ENCODE measurements at places on chromosomes 2 and 18.

DNA sequence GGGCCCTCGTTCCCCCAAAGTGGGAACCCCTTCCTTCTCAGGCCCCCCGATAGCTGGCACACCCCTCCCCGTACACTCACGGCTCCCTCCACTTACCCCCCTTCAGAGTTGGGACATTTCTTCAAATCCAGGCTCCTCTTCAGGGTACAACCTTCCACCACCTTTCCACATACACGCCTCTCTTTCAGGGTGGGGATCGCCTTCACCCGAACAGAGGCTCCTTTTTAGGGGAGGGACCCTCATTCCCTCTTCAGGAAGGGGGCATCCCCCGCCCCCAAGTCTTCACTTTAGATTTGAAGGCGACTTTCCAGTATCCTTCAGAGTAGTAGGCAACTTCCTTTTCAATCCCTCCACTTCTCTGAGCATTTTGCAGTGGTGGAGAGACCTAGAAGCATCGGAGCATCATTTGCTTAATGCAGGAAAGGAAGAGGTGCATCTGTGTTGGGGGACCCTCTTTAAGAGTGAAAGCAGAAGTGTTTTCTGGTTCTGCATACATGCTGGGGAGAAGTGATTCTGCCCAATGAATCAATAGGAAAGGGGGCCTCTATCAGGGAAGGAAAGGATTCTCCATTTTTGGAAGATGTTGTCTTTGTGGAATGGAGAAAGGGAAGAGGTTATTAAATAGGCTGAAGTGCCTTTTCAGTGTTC is 845 bp downstream of the EML4 start:
- no peak for DNase-seq

DNA sequence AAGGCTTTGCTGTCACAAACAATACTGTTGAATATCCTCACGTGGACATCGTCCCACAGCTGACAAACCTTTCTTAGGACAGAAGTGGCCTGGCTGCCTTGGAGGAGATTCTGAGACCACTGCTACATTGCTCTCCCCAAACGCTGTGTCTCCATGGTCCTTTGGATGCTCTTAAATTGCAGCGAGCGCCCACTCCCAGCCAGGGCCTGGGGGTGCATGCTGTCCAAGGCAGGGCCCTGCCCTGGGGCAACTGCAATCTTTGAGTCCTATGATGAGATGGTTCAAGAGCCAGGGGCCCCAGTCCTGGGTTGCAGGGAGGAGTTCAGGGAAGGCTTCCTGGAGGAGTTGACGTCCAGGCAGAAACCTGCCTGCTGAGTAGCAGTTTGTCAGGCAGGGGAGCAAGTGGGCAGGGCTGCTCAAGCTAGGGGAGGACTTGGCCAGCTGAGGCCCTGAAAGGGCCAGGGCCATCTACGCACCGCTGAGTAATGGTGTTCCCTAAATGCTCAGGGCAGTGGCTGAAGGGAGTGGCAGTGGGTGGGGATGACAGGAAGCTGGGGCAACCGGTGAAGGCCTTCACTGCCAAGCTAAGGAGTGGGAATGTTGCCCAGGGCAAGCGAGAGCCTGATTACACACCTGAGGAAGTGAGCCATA is 10.8 kb upstream of the SDC1 start:
- DNase-seq: no peak

GRCh38 chr18:63301434-63301833 is 18.1 kb downstream of the BCL2 start:
- no peak for DNase-seq

GRCh38 chr2:236241181-236242056 is 22.8 kb downstream of the ASB18 start:
- no peak for DNase-seq

- DNase-seq: no peak
These were observed 33.7 kb upstream of the TMEM177 start for GRCh38 chr2:119645173-119645855.

GRCh38 chr2:10089565-10090190 is 9.5 kb upstream of the CYS1 start:
- DNase-seq: no peak

GRCh38 chr2:232415138-232415690 is 8.6 kb downstream of the ALPG start:
- DNase-seq: no peak

DNA sequence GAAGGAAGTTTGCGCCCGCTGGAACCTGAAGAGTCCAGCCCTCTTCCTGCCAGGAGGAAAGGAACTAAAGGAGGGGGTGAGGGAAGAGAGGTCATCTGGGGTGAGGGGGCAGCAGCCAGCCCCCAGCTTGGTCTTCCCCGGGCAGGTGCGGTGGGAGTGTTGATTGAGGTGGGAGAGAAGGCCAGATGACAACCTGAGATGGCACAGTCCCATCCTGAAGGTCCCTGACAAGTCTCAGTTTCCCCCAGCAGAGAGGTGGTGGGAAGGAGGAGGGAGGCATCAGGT is 240.9 kb downstream of the HAUS1 start:
- DNase-seq: no peak

DNA sequence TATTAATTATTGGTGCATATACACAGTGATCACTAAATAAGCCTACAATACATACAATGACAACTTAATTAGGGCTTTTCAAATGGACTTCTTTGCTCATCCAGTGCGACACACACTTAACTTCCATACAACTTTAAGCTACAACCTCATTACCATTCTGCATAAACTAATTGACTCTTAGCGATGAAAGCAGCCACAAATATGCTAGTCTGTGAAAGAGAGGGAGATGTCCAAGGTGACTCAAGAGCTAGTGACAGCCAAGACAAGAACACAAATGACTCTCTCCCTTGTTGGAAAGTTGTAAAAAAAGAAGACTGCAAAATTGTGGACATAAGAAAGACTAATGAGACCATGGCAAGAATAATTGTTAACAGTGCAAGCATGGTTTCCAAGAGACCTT is 264.8 kb downstream of the ARHGAP15 start:
- no peak for DNase-seq

- DNase-seq: no peak
These were observed 105.6 kb downstream of the PRPF40A start for GRCh38 chr2:152611458-152612231.

DNA sequence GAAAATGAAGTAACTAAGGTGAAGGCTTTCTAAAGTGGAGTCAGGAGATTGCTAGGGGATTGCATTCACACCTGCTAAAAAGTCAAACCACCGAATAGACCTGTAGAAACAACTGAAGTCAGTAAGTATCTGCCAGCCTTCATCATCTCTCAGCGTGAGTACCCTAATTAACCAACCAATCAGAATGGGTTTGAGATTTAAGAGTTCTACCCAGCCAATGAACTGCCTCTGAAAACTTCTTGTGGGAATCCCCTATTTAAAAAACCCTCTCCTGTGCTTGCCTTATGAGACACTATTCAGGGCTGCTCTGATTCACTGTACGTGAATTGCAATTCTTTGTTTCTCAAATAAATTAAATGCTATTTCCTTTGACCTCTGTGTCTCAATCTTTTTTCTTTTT is 3.4 kb upstream of the FAM161A start:
- no peak for DNase-seq

DNA sequence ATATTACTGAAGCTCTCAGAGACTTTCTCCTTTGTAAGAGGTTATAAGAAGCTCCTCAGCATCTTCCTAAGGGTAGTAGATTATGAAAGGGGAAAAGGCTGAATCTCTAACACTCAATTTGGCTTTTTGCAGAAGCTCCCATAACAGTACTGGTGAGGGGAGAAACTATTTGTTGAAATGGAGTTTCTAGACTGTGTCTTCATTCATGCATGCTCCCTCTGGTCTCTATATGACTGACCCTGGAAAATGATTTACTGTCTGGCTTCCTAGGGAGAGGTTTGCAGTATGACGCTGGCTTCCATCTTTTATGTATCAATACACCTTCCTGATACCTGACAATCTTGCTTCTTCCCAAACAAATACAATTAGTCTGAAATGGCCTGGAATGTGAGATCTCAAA is 63.9 kb downstream of the LDAH start:
- DNase-seq: no peak

DNA sequence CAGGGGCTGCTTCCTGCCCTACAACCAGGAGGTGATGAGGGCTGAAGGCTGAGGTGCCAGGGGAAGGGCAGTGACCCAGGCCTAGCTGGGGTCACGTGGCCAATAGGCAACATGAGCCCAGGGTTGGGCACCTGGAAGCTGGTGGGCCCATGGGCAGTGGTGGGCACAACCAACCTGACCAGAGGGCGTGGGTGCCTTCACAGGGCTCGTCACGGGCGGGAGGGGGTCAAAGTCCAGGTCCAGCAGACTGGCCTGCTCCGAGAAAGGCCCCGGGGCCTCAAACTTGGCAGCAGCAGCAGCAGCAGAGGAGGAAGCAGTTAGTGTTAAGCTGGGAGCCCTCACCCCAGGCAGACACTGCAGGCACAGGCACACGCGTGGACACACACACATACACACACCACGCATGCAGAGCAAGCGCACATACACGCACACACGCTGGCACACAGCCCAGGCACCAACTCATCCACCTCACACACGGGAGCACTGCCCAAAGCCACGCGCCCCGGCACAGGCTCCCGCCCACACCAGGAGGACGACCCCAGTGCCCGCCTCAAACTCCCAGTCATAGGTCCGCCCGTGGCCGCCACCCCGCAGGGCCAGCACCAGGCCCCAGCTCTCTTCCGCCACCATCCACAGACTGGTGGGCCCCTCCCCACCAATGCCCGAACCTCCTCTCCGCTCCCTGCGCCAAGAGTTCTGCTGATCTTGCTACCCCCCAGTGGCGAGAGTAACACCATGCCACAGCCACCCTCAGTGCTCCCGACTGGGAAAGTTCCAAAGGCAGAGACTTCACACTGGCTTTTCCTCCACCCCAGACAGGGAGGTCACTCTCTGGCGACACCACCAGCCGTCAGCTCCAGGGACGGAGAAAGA is 53.0 kb downstream of the BIN1 start:
- peak; percentile 8 for DNase-seq

GRCh38 chr18:80022613-80023012 is 11.6 kb upstream of the RBFA start:
- DNase-seq: no peak

DNA sequence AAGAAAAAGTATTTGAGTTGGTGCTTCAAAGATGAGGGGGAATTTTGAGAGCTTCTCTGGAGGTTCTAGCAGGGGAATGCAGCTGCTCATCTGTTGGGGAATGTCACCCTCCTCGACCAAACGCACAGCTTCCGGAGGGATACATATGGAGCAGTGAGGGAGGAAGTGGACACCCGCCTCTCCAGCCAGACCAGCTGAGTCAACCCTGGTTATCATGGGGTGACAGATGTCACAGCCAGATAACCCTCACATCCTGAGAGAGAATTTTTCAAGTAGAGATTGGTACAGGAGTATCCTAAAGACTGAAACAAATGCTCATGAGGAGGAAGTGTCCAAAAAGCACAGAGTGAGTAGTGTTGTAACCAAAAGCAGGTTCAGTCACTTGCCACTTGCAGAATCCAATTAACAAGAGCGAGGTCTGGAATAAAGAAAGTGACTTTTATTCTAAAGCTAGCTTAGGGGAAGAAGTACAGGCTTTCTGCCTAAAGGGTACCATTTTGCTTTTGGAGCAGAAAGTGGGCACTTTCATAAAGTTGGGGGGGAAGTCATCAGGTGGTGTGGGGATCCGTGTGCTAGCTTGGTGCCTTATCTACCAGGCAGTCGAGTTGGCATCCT is 395.2 kb downstream of the RAD51AP2 start:
- no peak for DNase-seq

GRCh38 chr18:56096861-56097260 is 508.9 kb upstream of the TCF4 start:
- no peak for DNase-seq

DNA sequence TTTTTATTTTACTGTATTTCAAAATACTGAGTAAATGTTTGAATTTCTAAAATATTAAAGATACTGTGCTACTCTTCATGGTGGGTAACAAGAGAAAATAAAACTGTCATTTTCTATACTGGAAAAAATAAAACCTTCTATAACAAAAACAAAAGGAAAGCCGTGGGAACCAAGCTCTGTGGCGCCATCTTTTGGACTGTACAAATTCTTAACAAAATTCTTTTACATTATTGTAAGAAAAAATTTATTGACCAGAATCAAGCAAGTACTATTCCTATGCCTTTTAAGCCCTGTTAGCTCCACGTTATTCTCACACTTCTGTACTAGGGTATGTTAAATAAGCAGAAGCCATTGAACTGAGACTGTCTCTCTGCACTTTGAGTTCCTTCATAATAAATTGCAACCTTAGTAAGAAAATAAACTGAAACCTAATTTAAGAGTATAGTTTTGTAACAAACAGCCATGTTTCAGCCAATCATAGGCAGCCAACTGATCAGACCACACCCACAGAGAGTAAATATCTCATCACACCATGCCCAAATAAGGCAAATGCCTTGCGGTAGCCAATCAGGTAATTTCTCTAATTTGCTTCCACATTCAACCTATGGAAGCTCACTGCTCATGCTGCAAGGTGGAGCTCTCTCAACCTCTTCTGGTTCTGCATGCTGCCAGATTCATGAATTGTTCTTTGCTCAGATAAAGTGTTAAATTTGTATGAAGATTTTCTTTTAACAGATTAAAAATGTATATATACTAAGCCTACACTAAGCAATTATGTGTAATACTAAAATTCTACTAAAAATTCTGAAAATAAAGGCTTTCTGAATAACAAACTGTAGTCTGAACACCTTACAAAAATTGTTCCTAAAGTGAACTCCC is 42.2 kb downstream of the HIBCH start:
- DNase-seq: no peak

DNA sequence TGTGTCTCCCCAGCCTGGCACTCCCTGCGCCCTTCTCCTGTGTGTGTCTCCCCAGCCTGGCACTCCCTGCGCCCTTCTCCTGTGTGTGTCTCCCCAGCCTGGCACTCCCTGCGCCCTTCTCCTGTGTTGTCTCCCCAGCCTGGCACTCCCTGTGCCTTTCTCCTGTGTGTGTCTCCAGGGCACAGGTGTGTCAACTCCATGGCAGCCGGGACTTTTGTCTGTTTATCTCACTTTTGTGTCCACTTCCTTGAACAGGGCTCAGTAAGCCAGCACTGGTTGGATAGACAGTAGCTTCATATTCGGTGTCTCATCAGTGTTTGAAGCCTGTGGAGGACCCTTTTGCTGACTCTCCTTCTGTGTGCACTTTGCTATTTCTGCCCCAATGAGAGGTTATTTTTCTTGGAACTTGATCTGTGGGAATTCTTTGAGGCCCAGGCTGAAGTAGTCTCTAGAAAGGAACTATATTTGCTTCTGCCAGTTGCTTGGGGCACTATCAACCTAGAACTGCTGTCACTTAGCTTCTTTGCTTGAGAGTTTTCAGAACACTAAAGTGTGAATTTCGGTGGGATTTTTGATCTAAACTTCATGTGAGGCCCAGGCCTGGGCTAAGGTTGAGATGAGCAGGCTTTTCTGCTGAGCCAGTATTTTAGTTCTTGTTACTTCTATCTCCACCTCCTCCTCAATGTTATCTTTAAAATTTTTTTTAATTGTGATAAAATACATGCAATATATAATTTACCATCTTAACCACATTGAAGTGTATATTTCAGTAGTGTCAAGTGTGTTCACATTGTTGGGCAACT is 8.3 kb upstream of the ASB1 start:
- no peak for DNase-seq

All from retinal pigment epithelial cell (primary cell).